Astrocyte of the spinal cord (primary cell): ENCODE measurements at places on chromosomes 4 and X.

DNA sequence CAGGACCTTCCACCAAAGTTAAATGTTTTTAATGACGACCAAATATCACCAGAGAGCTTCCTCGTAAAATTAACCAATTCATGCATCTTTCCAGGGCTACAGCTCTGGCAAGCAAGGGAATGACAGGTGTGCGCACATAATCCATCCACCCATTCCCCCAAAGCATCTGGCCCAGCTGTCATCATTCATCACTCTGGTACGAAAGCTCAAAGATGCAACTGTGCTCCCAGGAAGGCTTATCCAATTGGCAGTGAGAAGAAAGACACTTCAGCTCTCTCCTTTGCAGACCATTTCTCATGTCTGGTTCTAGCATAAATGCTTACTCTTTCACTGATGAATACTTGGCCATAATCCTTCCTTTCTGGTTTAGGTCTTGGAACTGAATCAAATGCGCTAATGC, 139.2 kb downstream of the NSUN7 start:
- DNase-seq: no peak

DNA sequence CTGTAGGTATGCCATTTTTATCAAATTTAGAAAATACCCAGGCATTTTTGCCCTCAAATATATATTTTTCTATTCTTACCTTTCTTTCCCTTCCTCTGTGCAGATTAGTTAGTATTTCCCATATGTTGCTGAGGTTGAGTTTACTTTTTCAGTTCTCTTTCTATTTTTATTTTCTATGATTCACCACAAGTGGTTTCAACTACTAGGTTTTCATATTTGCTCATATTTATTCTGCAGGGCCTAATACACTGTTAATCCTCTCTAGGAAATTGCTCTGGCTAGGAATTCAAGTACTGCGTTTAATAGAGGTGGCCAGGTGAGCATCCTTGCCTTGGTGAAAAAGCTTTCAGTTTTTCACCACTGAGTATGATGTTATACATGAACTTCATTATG, 1535.3 kb upstream of the PCDH10 start:
- no peak for DNase-seq

GRCh38 chr4:117957571-117957970, 76.7 kb upstream of the NDST3 start:
- no peak for DNase-seq

- no peak for DNase-seq
Observed at GRCh38 chrX:38548508-38548907, 12.8 kb upstream of the TSPAN7 start.

- DNase-seq: no peak
Observed at GRCh38 chrX:18676470-18676869, 4.6 kb upstream of the RS1 start.

DNA sequence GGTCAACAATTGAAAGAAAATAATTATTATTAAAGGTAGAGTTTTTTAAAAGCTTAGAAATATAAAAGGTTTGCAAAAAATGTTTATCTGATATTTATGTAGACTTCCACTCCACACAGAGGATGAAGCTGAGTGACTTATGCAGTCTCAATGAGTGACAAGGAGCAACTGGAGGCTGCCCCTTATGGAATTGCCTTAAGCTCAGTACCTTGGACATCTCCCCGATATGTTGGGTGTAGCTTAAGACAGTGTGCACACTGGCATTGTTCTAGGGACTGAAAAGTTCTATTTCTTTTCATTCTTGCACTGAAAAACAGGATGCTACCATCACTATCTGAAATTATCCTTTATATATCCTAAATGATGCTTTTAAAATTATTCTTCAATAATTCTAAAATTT, 292.1 kb downstream of the PRDM5 start:
- no peak for DNase-seq

GRCh38 chr4:55854129-55854528, 681 bp downstream of the EXOC1 start:
- DNase-seq: no peak

DNA sequence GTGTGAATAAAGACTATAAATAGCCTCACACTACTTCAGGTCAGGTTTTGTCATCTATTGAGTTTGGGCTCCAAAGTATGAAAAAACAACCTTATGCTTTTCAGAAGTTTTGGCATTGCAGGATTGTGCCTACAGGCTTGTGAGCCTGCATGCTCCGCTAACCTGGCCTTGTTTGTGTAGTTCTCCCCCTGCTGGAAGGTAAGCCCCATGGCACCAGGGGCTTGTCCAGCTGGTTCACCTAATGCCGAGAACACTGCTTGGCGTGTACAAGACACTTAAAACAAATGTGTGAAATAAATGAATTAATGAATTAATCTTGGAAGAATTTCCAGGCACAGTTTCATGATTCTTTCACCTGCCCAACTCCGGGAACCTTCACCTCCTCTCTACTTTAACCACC, 1.8 kb upstream of the HSD17B10 start:
- DNase-seq: peak; percentile 71

DNA sequence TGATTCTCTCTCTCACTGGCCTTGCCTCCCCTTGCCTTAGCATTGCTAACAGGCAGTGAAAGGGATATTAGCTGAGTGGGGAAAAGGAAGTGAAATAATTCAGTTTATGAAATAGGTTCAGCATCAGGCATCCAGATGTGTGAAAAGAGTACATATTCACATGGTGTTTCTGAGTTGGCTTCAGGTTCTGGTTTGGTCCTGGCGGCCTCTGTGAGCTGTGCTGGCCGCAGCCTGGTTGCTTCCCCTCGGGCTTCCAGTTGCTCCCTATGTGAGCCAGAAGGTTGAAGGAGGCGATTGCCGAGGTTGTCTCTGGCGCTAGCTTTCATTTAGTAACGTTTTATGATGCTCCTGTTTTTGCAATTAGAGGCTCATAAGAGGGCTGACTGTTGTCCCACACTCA, 99.1 kb upstream of the TLR2 start:
- DNase-seq: no peak

GRCh38 chr4:81814987-81815541, 343.4 kb upstream of the RASGEF1B start:
- no peak for DNase-seq

DNA sequence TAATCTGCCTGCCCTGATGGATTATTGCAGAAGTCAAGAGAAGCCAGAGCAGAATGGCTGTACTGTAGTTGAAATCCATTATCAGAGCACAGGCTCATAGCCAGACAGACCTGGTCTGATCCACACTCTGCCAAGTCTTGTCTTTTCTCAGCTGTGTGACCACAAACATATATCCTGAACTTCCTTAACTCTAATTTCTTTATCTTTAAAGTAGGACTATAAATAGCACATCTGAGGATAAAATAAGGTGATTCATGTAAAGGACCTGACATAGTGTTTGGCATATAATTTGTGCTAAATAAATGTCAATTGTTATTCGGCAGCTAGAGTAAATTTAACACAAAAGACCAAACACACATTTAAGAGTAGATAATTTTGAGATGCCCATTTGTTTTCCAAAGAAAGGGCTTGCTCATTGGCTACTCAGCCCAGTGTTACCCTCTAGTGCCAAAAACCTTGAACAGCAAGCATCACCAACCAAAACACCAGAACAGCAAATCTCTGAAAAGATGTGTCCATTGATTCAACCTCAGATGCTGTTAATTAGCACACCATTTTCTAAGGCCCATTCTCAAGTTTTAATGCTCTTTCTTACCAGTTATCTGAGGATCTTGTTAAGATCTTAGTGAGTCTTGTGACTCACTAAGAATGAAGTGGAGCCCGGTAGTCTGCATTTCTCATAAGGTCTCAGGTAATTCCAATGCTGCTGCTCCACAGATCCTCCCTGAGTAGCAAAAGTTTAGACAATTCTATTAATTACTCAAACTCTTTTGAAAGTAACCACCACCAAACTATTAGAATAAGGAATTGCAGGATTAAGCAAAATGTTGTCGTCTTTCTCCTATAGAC, 108.8 kb downstream of the HHIP start:
- DNase-seq: peak; percentile 77

DNA sequence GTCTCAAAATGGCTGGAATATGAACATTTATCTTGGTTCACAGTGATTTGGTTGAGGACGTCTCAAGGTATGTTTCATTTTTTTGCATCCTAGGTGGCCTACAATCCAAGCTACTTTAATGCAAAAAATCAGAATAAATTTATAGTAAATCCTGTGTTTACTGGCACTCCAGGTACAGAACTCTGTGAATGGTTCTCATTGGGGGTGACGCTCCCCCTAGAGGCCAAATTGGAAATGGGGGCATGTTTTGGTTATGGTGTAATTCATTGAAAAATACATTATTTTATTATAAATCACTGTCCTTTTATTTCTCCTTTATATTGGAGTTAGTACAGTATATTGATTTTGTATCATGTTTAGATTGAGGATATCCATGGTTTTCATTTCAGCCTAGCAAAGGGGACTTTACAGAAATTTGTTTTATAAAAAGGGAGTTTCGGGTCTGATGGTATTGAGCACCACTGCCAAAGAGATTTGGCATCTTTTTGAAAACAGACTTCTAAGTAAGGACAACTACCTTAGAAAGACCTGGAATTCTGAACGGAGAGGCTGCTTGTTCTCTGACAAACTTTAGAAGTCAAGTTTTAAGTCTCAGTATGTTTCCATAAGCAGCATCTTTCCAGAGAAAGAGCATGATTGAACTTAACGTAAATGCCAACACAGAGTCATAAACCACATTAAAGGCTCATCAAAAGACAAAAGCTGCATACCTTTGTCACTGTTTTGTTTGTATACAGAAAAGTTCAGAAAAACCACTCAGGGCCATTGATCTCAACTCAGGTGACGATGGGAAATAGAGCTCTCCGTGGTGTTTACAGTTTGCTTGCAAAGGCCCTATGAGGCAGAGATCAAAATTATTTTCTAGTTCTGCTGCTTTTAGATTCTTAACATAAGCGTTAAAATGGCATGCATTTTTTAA, 19.4 kb downstream of the MTM1 start:
- DNase-seq: no peak

DNA sequence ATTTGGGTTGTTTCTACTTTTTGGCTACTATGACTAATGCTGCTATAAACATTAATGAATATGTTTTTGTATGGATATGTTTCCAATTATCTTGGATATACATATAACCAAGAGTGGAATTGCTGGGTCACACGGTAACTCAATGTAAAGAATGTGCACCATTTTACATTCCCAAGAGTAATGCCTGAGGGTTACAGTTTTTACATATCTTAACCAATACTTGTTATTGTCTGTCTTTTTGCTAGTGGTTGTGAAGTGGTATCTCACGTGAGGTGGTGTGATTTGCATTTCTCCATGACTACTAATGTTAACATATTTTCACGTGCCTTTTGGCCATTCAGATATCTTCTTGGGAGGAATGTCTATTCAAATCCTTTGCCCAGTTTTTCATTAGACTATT, 200.3 kb upstream of the MAB21L2 start:
- no peak for DNase-seq

- no peak for DNase-seq
Observed at GRCh38 chr4:28682847-28683246, 1822.2 kb downstream of the STIM2 start.

- peak; percentile 10 for DNase-seq
Observed at GRCh38 chrX:100928660-100929613, at the start of gene XKRX. XKRX (minus strand) TSS chrX:100928917; CDS start chrX:100928304, 613 bp downstream.

- peak; percentile 95 for DNase-seq
Observed at GRCh38 chrX:111041018-111041462, 55.0 kb upstream of the PAK3 start.

- DNase-seq: no peak
Observed at GRCh38 chrX:47182106-47182700, 11.4 kb upstream of the UBA1 start.

DNA sequence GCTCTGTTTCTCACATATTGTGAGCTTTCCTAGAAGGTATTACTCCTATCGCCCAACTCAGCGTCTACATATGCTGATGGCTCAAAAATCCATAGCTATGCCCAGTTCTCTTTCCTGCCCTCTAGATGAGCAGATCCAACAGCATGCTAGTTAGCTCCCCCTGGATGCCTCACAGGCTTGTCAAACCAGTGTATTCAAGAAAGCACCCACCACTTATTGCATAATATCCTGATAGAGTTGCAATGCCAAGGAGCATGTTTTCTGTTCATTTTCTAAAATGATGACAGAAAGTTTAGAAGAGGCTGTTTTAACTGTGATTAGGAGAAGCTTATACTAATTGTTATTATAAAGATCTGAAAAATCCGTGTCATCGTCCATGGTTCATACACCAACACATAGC, 1.9 kb upstream of the PACRGL start:
- no peak for DNase-seq
